Large intestine (tissue), 12 donors: ENCODE measurements at places on chromosomes 1 and 21. TPM values are rescaled to one million over a fixed set of nuclear protein-coding genes. Genes with fewer than 3 reads are reported as not detected.

Gene URB1
- 9.0 TPM for polyA plus RNA-seq

Gene SH3BGR
- polyA plus RNA-seq, result 4.1 TPM

Gene KIAA0040
- polyA plus RNA-seq, result 12.0 TPM

Gene CLCA4
- 0.04 TPM for polyA plus RNA-seq

Gene KRTAP10-12
- not detected for polyA plus RNA-seq

GRCh38 chr1:94105957-94106529 lies 14.9 kb downstream of the ABCA4 start:
- no peak for DNase-seq

- DNase-seq, result no peak
These were observed 543.5 kb downstream of the PTPRC start for GRCh38 chr1:199182186-199182843.

GRCh38 chr1:177209357-177209756 lies 38.6 kb downstream of the BRINP2 start:
- peak; percentile 48 for DNase-seq

DNA sequence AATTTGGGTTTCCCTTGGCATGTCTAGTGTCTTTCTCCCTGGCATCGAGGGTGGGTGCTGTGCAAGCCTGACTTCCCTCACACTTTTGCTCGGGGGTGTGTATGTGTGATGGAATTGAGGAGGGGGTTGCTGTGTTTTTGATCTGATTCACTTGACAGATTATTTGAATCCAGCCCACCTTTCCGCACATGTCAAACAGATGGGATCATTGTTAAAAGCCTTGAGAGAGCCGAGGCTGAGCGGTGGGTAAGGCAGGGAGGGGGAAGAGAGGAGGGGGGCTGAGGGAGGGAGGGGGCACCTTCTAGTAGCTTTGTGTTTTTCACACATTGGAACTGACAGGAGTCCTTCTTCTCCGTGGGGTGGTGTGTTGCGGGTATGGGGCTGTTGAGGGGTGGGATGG lies 90.0 kb downstream of the PAPPA2 start:
- no peak for DNase-seq

GRCh38 chr1:160925652-160926244 lies 28.9 kb downstream of the ITLN2 start:
- no peak for DNase-seq

DNA sequence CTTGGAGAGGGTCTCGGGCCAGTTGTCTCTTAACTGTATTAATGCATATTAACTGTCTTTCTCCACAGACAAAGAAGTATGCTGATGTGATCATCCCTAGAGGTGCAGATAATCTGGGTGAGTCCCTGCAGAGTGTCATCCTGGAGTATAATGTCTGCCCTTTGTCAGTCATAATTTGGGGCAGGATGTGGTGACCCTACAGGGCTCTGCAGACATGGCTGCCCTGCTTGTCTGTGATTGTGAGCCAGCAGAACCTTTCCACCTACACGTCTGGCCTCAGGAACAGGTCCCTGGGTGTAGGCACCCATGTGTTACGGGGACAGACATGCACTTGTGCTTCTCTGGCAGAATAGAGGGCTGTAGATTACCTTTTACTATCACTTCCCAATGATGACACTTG lies 78.4 kb downstream of the UCK2 start:
- no peak for DNase-seq

- peak; percentile 93 for DNase-seq
These were observed 163.2 kb upstream of the HMCN1 start for GRCh38 chr1:185570962-185571361.
